Activated CD4-positive, alpha-beta T cell treated with anti-CD3 and anti-CD28 coated beads, Interleukin-2, amount 10 ng/mL, durations not matched to agents 24 days and 14 days (primary cell): ENCODE measurements at places on chromosomes 2 and 18. TPM values are rescaled to one million over a fixed set of nuclear protein-coding genes. Genes with fewer than 3 reads are reported as not detected.

The DUSP2 gene
- 436 and 445 TPM in 2 replicates for total RNA-seq

The MALL gene
- total RNA-seq: 1.2 and 1.8 TPM in 2 replicates

The SLC20A1 gene
- total RNA-seq: 180 and 182 TPM in 2 replicates

The ABCG5 gene
- total RNA-seq: not detected in 2 replicates

The LCT gene
- total RNA-seq: 0.31 and 0.51 TPM in 2 replicates

The VIL1 gene
- not detected in 2 replicates for total RNA-seq

The IL1RL1 gene
- 0.54 and 0.84 TPM in 2 replicates for total RNA-seq

The PCARE gene
- total RNA-seq: not detected in 2 replicates

The ELOA2 gene
- total RNA-seq: not detected in 2 replicates

The TTN gene
- total RNA-seq: 2.8 and 2.9 TPM in 2 replicates
